ENCODE measurements at places on chromosomes 2 and 18.

GRCh38 chr2:116452651-116453050 is 1361.8 kb upstream of the DDX18 start:
- DNase-seq = no peak

DNA sequence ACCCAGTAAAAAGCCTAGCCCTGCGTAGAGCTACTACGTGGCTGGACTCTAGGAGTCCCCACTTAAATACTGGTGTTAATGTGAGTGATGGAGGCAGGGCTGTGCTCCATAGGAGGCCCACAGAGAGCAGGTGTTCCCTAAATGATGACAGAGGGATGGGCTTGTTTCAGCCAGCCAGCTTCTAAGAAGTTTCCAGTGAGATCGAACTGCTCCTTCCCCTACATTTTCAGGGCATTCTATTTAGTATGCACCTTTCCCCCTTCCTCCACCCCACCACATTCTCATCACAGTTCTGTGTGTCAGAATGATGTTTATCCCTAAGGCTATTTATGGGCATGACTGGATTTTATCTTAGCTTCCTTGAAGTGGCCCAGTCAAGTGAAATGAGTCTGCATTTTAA is 213.0 kb downstream of the TRIB2 start:
- DNase-seq = no peak

- no peak for DNase-seq
These were observed 189.3 kb downstream of the ANAPC1 start for GRCh38 chr2:111694700-111695101.

GRCh38 chr18:3005462-3005861 is 7.5 kb downstream of the LPIN2 start:
- DNase-seq = no peak

DNA sequence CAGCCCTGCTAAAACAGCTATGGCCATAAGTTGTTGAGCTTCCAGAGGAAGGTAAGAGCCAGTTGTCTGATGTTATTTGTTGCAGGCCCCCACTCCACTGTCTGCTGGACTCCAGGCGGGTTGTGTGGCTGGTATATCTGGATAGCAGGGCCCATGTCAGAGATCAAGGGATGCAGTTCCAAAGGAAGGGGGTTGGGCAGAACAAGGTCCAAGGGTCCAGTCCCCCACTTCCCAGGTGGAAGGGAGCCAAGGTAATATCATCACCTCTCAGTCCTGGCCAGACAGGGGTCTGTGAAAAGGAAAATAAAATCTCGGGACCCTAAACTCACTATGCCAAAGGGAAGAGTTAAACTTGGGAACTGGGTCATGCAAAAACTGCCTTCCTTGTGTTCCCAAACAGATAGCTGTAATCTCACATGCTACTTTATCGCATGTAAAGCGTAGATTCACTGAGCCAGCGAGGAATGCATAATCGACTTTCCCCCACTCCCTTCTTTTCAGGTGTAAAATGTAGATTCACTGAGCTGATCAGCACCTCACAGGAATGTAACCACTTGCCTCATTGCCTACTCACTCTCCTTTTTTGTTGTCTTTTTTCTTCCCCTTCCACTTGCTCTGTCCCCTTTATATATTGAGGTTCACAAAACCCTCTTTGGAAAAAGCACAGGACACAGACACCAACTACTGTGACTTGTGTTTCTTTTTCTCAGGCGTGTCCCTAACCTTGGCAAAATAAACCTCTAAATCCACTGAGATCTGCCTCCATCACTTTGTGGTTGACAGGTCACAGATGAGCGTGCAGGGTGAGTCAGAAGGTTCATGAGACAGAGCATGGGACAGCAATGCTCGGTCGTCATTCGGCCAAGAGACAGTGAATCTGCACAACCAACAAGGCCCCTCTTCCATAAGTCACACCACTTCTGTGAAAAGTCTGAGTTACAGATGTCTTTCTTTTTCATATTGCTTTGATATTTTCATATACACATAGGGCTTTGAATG is 255.3 kb upstream of the SIX2 start:
- DNase-seq = peak; percentile 9

DNA sequence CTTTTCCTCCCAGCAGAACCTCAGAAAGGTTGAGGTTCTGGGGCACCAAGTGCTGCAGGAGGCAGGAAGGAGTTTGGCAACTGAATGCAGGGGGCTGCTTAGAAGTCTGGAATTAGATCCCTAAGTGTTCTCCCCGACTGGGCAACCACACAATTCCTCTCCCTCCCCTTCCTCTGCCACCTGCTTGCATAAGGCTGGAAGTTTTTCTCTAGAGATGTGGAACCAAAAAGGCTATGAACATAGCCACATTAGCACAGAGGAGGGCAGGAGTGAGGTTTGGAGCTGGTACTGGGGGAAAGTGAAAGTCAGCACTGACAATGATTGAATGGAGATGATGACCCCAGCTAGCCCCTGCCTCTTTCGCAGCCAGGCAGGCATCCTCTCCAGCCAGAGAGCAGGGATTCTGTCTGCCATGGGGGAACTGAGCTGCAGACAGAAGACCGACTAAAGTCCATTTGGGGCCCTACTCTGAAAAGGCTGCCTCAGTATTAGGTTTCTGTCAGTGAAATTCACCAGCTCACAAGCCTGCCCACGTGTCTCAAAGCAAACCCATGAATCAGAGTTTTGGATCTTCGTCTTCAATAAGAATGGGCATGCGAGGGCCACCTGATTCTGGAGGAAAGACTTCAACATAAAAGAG is 87.9 kb upstream of the ITGA6 start:
- no peak for DNase-seq

DNA sequence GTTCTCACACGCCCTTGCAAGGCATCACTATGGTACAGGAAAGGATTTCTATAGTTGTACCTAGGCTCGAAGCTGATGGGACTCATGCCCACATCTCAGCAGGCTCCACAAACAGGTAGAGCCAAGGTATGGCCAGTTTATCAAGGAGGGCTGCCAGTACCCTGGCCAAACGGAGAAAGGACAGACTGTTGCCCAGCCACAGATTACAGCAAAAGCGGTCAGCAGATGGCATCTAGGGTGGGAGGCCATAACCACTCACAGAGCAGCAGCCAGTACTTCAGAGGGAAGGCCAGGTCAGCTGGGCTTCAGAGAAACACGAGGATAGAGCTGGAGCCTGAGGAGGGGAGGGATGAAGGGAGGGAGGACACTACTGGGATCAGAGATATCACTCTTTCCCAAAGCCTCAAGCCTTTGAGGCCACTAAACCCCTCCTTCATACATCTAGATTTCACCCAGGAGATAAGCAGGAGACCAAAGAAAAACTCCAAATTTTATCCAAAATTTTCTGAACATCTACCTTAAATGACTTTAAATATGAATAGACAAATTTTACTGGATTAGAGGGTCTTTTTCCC is 904.2 kb upstream of the NXPH2 start:
- DNase-seq = no peak

DNA sequence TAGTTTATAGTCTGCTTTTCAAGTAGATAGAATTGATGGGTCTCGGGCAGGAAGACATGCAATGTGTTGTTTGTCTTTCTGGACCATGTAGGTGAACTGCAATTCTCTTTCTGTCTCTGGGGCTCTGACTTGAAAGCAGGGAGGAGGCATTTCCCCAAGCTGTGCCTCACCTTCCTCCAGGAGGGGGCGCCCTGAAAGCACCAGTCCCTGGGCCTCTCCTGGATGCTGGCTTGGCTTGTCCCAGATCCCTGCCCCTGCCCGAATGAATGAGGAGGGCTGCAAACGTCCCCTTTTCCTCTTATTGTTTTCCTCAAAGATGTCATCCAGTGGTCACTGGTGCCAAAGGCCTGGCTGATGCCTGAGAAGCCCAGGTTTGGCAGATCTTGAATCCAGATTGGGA is 270.6 kb downstream of the CELF4 start:
- no peak for DNase-seq

GRCh38 chr2:191303140-191304005 is 58.2 kb downstream of the MYO1B start:
- DNase-seq = no peak

DNA sequence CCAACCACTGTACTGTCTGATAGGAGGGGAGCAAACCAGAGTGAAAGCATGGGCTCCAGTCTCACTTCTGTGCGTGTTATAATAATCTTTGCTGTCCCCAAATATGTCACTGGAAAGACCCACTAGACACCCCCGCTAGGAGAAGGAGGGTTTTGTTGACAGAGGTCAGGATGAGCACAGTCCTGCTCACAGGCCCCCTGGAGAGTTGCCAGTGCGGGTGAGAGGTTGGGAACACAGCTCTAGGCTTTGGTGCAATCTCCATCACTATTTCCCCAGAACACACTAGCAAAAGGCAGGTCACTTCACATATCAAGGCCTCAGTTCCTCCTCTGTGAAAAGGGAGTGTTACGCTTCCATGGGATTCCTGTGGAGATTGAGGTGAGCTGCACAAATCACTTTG is 9.7 kb downstream of the XDH start:
- no peak for DNase-seq

DNA sequence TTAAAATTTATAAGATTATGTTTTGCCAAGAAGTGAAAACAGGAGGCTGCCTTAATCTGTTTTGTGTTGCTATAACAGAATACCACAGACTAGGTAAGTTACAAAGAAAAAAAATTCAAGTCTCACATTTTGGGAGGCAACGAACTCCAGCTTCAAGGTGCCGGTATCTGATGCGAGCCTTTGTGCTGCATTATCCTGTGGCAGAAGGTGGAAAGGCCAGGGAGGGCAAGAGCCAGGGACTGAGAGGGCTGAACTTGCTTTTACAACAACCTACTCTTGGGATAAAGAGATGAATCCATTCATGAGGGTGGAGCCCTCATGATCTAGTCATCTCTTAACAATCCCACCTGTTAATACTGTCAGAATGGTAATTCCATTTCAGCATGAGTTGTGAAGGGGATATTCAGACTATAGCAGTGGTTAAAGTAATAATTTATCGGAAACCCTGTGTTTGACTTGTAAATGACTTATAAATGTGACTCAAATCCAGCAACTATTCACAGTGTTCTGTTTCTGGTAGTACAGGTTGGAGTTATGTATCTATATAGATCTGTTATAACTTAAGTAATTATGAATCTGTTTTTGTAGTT is 3.7 kb downstream of the MTX2 start:
- DNase-seq = no peak

- DNase-seq = no peak
These were observed 51.7 kb upstream of the ATIC start for GRCh38 chr2:215260097-215260677.

DNA sequence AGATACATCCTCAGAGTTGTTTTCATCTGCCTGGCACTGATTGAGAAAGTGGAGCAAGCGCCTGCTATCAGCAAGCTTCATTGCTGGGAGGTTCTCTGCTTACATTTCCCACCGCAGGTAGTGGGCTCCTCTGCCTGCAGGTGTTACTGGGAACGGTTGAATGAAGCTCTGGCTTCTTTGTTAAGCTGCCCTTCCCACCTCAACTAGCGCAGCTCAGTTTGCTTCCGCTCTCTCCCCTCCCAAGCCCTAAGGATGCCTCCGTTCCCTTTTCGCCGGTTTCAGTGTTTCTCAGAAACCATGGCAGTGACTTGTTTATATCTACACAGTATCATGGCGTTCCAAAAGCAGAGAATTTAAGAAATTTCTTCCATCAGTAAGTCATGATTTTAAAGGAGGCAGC is 72.2 kb upstream of the B3GNT7 start:
- DNase-seq = no peak

- DNase-seq = no peak
These were observed 252.3 kb downstream of the CYRIA start for GRCh38 chr2:16413285-16413684.

DNA sequence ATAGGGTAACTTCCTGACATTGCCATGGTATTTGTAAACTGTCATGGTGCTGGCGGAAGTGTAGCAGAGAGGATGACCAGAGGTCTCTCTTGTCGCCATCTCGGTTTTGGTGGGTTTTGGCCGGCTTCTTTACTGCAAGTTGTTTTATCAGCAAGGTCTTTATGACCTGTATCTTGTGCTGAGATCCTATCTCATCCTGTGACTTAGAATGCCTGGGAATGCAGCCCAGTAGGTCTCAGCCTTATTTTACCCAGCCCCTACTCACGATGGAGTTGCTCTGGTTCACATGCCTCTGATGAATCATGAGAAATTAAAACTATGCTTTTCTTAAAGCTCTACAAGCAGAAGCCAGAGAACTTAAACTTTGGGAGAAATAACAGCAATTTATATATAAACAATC is 12.7 kb upstream of the NFU1 start:
- DNase-seq = no peak

DNA sequence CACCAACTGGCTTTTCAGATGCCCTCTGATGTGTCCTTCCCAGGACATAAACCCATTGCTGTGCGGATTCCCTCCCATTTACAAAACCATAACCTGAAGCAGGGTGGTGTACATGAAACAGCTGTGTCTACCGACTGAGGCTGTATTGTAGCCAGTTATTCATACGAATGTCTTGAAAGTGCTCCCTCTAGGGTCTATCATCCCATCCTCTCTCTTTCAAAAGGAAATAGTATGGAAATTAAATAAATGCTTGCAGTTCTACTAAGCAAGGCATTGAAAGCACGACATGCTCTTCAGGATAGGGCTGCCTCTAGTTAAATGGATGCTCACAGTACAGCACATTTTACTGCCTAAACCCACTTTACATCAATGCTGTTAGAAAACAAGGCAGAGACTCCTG is 112.2 kb upstream of the PXDN start:
- no peak for DNase-seq

GRCh38 chr2:68878753-68879152 is 7.6 kb upstream of the BMP10 start:
- no peak for DNase-seq

GRCh38 chr18:14179306-14179705 is 47.1 kb upstream of the ZNF519 start:
- no peak for DNase-seq

GRCh38 chr2:75041731-75042600 is 83.5 kb downstream of the POLE4 start:
- DNase-seq = no peak

- DNase-seq = no peak
These were observed 49.1 kb downstream of the GTF3C3 start for GRCh38 chr2:196750291-196750923.

DNA sequence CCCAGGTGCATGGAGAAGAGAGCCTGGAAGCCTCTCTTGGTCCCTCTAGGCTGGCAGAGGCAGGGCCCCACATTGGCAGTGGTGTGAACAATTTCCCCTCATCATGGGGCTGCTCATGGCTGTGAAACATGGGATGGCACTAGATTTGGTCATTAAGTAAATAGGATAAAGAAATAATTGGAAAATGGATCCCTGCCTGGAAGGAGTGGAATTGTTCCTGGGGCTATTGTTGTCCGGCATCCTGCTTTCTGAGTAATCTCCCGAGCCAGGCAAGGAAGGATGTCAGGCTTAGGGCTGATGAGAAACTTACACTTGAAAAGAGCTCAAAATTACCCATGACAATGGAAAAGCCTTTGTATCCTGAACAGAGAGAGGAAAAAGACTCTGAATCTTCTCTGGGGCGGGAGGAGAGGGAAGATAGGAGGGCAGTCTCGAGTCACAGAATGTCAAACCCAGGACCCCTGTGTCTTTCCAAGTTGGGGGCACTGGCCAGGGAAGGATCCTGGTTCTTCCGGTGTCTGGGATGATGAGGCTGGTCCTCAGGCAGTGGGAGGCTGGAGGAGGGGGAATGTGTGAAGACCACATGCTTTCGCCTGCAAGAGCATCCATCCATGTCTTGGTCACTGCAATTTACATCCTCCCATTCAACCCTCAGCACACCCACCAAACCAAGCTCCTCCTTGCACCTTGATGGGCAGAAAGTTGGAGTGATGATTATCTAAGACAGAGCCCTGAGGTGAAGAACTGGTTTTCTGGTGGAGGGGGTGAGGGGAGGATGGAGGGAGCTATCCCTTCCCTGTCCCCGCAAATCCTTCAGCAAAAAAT is 27.1 kb upstream of the STEAP3 start:
- no peak for DNase-seq

- no peak for DNase-seq
These were observed 116.5 kb downstream of the PXDN start for GRCh38 chr2:1627628-1628381.

- DNase-seq = no peak
These were observed 233.3 kb downstream of the KLHL29 start for GRCh38 chr2:23618265-23618664.

All from activated T-cell treated with anti-CD3 and anti-CD28 coated beads for 48 hours (primary cell).